ENCODE measurements at places on chromosomes 13 and 19. TPM values are rescaled to one million over a fixed set of nuclear protein-coding genes. Genes with fewer than 3 reads are reported as not detected.

The ZNF235 gene
- total RNA-seq, result 6.7 TPM

The ELSPBP1 gene
- not detected for total RNA-seq

The ZNF724 gene
- total RNA-seq, result 1.8 TPM

The NLRP4 gene
- total RNA-seq, result not detected

The CELF5 gene
- total RNA-seq, result 1.2 TPM

The MIR17HG gene
- total RNA-seq, result 1.4 TPM

The C2CD4C gene
- total RNA-seq, result 0.85 TPM

The ZNF784 gene
- 11.6 TPM for total RNA-seq

The MYPOP gene
- 11.9 TPM for total RNA-seq

The CD37 gene
- 9.6 TPM for total RNA-seq

The CRX gene
- not detected for total RNA-seq

The LENG9 gene
- 16.7 TPM for total RNA-seq

The SIX5 gene
- 12.6 TPM for total RNA-seq

The SLITRK6 gene
- total RNA-seq, result 7.3 TPM

The UFM1 gene
- total RNA-seq, result 48.9 TPM

The MCEMP1 gene
- not detected for total RNA-seq

The TARM1 gene
- total RNA-seq, result not detected

The CAPN12 gene
- 10.1 TPM for total RNA-seq

The ZNF135 gene
- 1.1 TPM for total RNA-seq

The STXBP2 gene
- 209 TPM for total RNA-seq

The LILRB3 gene
- 3.5 TPM for total RNA-seq

The DGKH gene
- total RNA-seq, result 16.8 TPM

The ODAD3 gene
- total RNA-seq, result not detected

The DHRS12 gene
- 15.2 TPM for total RNA-seq

The KLK4 gene
- 3.5 TPM for total RNA-seq

The ATP4B gene
- total RNA-seq, result not detected

The CD209 gene
- 12.1 TPM for total RNA-seq

The FFAR2 gene
- 1.8 TPM for total RNA-seq

The PRX gene
- total RNA-seq, result 1.2 TPM

The CEACAM21 gene
- 1.5 TPM for total RNA-seq

The RB1 gene
- total RNA-seq, result 26.3 TPM

The ZNF382 gene
- 1.5 TPM for total RNA-seq

The CADM4 gene
- 4.9 TPM for total RNA-seq

The ZNF836 gene
- 15.4 TPM for total RNA-seq

The DAND5 gene
- total RNA-seq, result 0.50 TPM
